ENCODE measurements at places on chromosomes 3 and 15. TPM values are rescaled to one million over a fixed set of nuclear protein-coding genes. Genes with fewer than 3 reads are reported as not detected.
A peak's percentile ranks its signal among the peaks of the same experiment; 100 is the strongest.

DNA sequence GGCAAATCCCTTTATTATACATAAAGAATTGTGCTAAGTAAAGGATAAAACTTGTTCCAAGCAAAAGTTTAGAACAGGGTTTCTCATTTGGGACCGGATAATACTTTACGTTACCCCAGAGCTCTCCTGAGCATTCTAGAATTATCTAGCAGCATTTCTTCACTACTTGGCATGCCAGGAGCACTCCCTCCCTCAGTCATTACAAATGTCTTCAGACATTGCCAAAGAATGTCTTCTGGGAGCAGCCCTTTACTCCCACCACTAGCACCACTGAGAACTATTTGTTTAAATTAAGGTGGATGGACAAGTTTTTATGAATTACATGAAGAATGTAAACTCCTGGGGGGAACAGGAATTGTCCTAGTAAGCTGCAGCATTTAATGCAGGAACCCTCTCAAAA is 516.4 kb downstream of the GBE1 start:
- H3K4me1 ChIP-seq: no peaks in the 10 kb centered on the region
- no peak for DNase-seq
- H3K27me3 ChIP-seq: no peaks in the 10 kb centered on the region
- H3K4me3 ChIP-seq: no peak overlapping the region

- no peaks in the 10 kb centered on the region for H3K4me1 ChIP-seq
- H3K36me3 ChIP-seq: no peaks in the 10 kb centered on the region
- no peak overlapping the region for H3K4me3 ChIP-seq
- no peak overlapping the region for H3K27ac ChIP-seq
- peaks cover 6% of the 10 kb centered on the region for H3K27me3 ChIP-seq
Measured at GRCh38 chr3:181943285-181943684, 231.6 kb downstream of the SOX2 start.

DNA sequence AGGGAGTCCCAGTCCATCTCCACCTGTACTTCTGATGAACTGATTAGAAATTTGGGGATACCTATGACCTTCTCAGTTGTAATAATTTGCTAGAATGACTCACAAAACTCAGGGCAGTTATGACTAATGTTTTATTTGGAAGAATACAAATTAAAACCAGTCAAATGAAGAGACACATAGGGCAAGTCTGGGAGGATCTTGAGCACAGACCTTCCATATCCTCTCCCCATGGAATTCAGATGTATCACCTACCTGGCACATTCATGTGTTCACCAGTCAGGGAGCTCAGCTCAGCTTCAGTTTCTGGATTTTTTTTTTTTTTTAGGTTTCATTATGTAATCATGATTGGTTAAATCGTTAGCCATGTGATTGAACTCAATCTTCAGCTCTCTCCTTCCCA is 247.7 kb downstream of the VGLL3 start:
- DNase-seq: no peak
- no peak overlapping the region for H3K27ac ChIP-seq
- no peaks in the 10 kb centered on the region for H3K4me1 ChIP-seq
- no peaks in the 10 kb centered on the region for H3K27me3 ChIP-seq
- H3K4me3 ChIP-seq: no peak overlapping the region
- no peaks in the 10 kb centered on the region for H3K36me3 ChIP-seq

DNAH12 gene
- 0.16 TPM for total RNA-seq

PRTG gene
- total RNA-seq: 0.69 TPM

- H3K27me3 ChIP-seq: peaks cover 86% of the 10 kb centered on the region
- H3K4me1 ChIP-seq: peaks cover 39% of the 10 kb centered on the region
- H3K27ac ChIP-seq: peak overlapping the region; percentile 73
- no peaks in the 10 kb centered on the region for H3K36me3 ChIP-seq
- peak; percentile 72 for DNase-seq
Measured at GRCh38 chr3:184380185-184380626, 352 bp downstream of the CHRD start.

DNA sequence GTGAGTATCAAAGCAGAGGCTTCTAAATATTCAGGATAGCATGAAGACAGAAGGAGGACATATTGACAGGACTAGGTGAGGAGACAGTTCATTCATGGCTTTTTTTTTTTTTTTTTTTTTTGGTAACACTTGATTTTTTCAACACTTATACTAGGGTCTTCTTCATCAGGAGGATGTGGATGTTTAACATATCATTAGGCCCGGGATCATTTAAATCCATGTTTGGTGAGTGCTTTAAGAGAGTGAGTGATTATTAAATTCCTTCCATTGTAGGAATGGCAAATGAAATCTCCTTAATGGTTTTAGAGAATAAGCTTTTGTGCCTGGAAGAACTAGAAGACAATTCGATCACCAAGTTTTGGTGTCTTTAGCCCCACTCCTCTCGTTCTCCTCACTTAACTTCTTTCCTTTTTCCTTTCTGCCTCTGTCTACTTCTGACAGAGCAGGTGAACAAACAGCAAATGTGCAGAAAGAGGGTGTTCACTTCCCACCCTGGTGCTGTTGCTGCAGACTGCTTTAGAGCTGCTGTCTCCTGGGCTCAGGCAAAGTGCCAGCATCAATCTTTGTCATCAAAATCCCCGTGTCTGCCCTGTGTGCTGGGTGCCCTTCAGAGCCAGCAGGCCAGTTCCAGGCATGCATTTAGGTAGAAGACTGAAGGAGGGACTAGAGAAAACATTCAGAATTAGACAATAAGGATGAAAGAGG is 35.6 kb upstream of the RAB11A start:
- peak overlapping the region; percentile 48 for H3K4me3 ChIP-seq
- DNase-seq: no peak
- H3K4me1 ChIP-seq: peaks cover 35% of the 10 kb centered on the region
- no peaks in the 10 kb centered on the region for H3K27me3 ChIP-seq
- H3K27ac ChIP-seq: peak overlapping the region; percentile 87
- H3K36me3 ChIP-seq: no peaks in the 10 kb centered on the region

DNA sequence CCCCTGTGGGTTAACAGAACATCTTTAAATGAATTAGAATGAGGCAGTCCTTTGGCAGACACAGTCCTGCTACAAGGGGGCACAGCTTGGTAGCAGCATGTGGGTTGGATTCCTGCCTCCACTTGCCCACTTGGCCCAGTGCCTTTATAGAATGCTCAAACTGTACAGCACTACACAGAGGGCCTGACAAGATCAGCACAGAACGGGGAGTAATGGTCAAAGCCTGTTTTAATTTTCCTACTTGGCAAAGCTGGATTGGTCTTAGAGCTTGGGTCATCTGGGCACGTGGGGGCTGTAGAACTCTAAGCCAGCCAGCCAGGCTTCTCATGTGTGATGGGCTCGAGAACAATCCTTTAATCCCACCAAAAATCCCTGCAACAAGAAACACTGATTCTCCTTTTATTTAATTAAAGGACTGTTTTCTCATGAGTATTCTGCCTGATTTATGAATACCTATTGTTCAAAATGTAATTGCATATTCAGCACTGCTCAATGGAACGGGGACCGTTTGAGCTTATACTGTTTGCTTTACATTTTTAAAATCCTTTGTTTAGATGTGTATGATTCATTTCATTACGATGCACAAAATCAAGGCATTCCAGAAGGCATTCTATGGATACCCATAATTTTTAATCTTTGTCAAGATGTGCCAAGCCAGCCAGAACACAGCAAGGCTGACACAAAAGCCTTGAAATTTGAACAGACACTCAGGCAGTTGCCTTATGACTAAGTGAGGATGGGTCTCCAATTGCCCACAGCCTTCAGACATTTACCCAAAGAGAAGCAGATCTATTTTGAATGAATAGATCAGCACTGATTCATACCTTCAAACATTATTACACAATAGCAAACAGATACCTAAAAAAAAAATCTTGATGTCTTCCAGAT is 249.3 kb upstream of the TGFBR2 start:
- no peaks in the 10 kb centered on the region for H3K27me3 ChIP-seq
- no peak overlapping the region for H3K4me3 ChIP-seq
- peaks cover 38% of the 10 kb centered on the region for H3K4me1 ChIP-seq

DNA sequence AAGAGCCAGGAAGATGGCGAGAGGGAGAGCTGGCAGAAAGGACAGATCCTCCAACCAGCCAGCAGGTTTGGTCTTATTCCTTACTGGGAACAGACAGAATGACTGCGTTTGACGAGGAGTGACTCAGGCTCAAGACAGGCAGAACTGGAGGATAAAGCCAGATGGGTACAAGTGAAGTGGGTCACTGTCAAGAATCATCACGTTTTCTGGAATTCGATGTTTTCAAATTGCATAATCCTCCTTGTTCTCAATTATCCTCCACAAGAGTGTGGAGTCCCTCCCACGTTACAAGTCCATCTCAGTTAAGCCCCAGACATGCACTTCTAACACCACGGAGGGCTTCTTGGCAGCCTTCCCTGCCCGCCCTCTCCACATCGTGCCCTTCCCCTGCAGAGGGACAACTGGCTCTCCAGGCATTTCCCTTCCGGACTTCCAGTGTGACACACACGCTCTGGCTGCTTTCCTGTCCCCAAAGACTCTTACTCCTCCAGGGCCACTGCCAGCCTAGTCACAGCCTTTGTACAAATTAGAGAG is 183.1 kb downstream of the CHST2 start:
- DNase-seq: peak; percentile 58
- H3K4me1 ChIP-seq: peaks cover 36% of the 10 kb centered on the region
- no peaks in the 10 kb centered on the region for H3K36me3 ChIP-seq
- H3K27ac ChIP-seq: peak overlapping the region; percentile 28
- H3K27me3 ChIP-seq: no peaks in the 10 kb centered on the region
- H3K4me3 ChIP-seq: no peak overlapping the region

CHRM5 gene
- total RNA-seq: not detected

CLDN16 gene
- not detected for total RNA-seq

- H3K4me1 ChIP-seq: peaks cover 51% of the 10 kb centered on the region
- H3K4me3 ChIP-seq: peak overlapping the region; percentile 81
- no peak for DNase-seq
Measured at GRCh38 chr3:11717301-11717700, 73.6 kb upstream of the VGLL4 start.

DNA sequence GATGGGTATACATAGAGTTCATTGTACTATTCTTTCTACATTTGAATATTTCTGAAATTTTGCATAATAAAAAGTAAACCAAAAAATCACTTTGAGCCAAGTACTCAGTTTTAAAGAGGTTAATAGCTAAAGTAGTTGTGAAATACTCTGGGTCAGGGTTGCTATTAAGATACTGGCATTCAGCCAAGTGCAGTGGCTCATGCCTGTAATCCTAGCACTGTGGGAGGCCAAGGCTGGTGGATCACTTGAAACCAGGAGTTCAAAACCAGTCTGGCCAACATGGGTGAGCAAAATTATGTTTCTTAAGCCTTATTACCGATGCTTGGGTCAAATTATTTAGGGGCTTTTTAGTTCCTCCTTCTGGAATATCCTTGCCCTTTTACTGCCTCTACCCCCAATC is 122.0 kb upstream of the MELTF start:
- H3K4me1 ChIP-seq: peaks cover 19% of the 10 kb centered on the region
- no peak for DNase-seq
- H3K36me3 ChIP-seq: peaks cover 14% of the 10 kb centered on the region
- no peak overlapping the region for H3K27ac ChIP-seq
- no peaks in the 10 kb centered on the region for H3K27me3 ChIP-seq

SOX14 gene
- not detected for total RNA-seq

DNA sequence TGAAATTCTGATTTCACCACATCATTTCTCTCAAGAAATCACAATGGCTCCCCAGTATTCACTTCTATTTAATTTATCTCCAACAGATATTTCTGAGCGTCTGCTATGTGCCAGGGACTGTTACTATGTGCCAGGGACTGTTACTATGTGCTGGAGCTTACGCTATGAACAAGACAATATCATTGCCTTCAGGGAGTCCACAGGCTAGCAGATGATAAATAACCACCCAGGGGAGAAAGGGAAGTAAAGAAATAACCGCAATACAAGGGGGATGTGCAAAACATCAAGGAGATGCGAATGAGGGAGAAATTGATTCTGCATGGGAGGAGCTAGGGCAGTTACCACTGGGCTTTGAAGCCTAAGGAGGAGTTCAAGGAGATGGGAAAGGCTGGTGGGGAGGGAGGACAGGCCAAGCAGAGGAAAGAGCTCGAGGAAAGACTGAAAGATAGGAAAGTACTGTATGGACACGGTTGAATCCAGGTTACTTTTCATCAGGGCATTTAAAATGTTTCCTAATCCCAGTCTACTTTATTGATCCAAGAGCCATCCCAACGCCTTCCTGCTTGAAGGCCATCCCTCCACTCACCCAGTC is 2.5 kb downstream of the THSD4 start:
- no peaks in the 10 kb centered on the region for H3K36me3 ChIP-seq
- no peak overlapping the region for H3K4me3 ChIP-seq
- no peak for DNase-seq
- peaks cover 55% of the 10 kb centered on the region for H3K4me1 ChIP-seq
- peaks cover 6% of the 10 kb centered on the region for H3K27me3 ChIP-seq

DNA sequence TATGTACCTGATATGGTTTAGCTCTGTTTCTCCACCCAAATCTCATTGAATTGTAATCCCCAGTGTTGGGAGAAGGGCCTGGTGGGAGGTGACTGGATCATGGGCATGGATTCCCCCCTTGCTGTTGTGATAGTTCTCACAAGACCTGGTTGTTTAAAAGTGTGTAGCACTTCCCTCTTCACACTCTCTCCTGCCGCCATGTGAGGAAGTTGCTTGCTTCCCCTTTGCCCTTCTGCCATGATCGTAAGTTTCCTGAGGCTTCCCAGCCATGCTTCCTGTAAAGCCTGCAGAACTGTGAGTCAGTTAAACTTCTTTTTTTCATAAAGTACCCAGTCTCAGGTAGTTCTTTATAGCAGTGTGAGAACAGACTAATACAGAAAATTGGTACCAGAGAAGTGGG is 93.1 kb downstream of the C3orf70 start:
- H3K4me1 ChIP-seq: no peaks in the 10 kb centered on the region
- no peak overlapping the region for H3K27ac ChIP-seq
- no peak overlapping the region for H3K4me3 ChIP-seq
- no peaks in the 10 kb centered on the region for H3K27me3 ChIP-seq

- H3K4me1 ChIP-seq: peaks cover 20% of the 10 kb centered on the region
- no peak overlapping the region for H3K4me3 ChIP-seq
- DNase-seq: no peak
- no peaks in the 10 kb centered on the region for H3K27me3 ChIP-seq
- H3K36me3 ChIP-seq: no peaks in the 10 kb centered on the region
Measured at GRCh38 chr3:178202194-178202593, 334.0 kb upstream of the KCNMB2 start.

DNA sequence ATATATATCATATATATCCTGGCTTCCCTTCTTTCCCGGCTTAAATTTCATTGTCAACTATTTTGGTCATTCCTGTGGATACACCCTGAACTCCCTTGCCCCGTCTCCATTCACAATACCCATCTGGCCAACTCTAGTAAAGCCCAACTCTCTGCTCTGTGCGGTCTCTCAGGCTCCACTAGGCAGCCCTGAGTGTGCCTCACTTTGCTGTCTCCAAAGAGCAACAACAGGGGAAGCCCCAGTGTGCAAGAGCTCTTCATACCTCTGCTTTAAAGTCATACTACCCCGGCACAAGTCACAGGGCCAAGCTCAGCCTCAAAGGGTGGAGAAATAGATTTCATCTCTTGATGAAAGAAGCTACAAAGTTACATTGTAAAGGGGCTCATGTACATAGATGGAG is 18.9 kb upstream of the FEM1B start:
- peak overlapping the region; percentile 47 for H3K27ac ChIP-seq
- no peak overlapping the region for H3K4me3 ChIP-seq
- H3K4me1 ChIP-seq: peaks cover 25% of the 10 kb centered on the region
- no peak for DNase-seq
- no peaks in the 10 kb centered on the region for H3K27me3 ChIP-seq
- H3K36me3 ChIP-seq: no peaks in the 10 kb centered on the region

GRCh38 chr3:27165321-27165721 is 203.9 kb downstream of the NEK10 start:
- no peaks in the 10 kb centered on the region for H3K36me3 ChIP-seq
- H3K27me3 ChIP-seq: no peaks in the 10 kb centered on the region
- H3K27ac ChIP-seq: no peak overlapping the region
- H3K4me1 ChIP-seq: peaks cover 5% of the 10 kb centered on the region

GRCh38 chr3:120780977-120781376 is 38.4 kb downstream of the GTF2E1 start:
- peaks cover 40% of the 10 kb centered on the region for H3K36me3 ChIP-seq
- no peak for DNase-seq
- no peaks in the 10 kb centered on the region for H3K27me3 ChIP-seq
- no peaks in the 10 kb centered on the region for H3K4me1 ChIP-seq
- no peak overlapping the region for H3K27ac ChIP-seq
- no peak overlapping the region for H3K4me3 ChIP-seq

All from left ventricle myocardium inferior (tissue), 1 donor.